Thoracic aorta endothelial cell (primary cell): ENCODE measurements at places on chromosomes 3 and 15. TPM values are rescaled to one million over a fixed set of nuclear protein-coding genes. Genes with fewer than 3 reads are reported as not detected.

The HEMK1 gene
- total RNA-seq = 10.8 and 12.0 TPM in 2 replicates

The CSPG5 gene
- 0.40 and 0.79 TPM in 2 replicates for total RNA-seq

The MAP1A gene
- 2.3 and 2.4 TPM in 2 replicates for total RNA-seq

The HTR3C gene
- not detected in 2 replicates for total RNA-seq

The CYP8B1 gene
- not detected in 2 replicates for total RNA-seq

The CFAP100 gene
- total RNA-seq = not detected in 2 replicates

The ZBTB47 gene
- 10.0 and 11.6 TPM in 2 replicates for total RNA-seq

The CORO2B gene
- total RNA-seq = 3.7 and 8.0 TPM in 2 replicates

The ZNF80 gene
- total RNA-seq = not detected in 2 replicates

The ROPN1 gene
- not detected in 2 replicates for total RNA-seq

The NPAP1 gene
- not detected in 2 replicates for total RNA-seq

The LRIG1 gene
- total RNA-seq = 49.3 and 51.5 TPM in 2 replicates

The MED12L gene
- 0.57 and 0.66 TPM in 2 replicates for total RNA-seq

The ZPLD1 gene
- under 0.01 TPM in 1 of 2 replicates, not detected in the other for total RNA-seq

The RHOV gene
- not detected in 2 replicates for total RNA-seq

The MYLK gene
- total RNA-seq = 17.8 and 41.6 TPM in 2 replicates

The CTXN2 gene
- total RNA-seq = not detected in 2 replicates

The PLA2G4D gene
- total RNA-seq = not detected in 2 replicates

The INO80 gene
- total RNA-seq = 31.9 and 32.8 TPM in 2 replicates

The SEMA6D gene
- 10.0 and 12.4 TPM in 2 replicates for total RNA-seq

The SEMA3B gene
- 0.40 and 0.79 TPM in 2 replicates for total RNA-seq

The CCPG1 gene
- 59.4 and 61.0 TPM in 2 replicates for total RNA-seq

The IL12A gene
- 0.65 and 0.80 TPM in 2 replicates for total RNA-seq

The MEGF11 gene
- total RNA-seq = under 0.01 TPM in 1 of 2 replicates, not detected in the other

The LRRC31 gene
- not detected in 2 replicates for total RNA-seq

The OSBPL10 gene
- total RNA-seq = 45.1 and 54.9 TPM in 2 replicates

The GSK3B gene
- total RNA-seq = 89.2 and 101 TPM in 2 replicates

The STRIT1 gene
- total RNA-seq = not detected in 2 replicates

The C3orf49 gene
- total RNA-seq = not detected in 2 replicates

The ROBO1 gene
- 13.3 and 20.9 TPM in 2 replicates for total RNA-seq
